ENCODE measurements at places on chromosomes 7 and 10.
A peak's percentile ranks its signal among the peaks of the same experiment; 100 is the strongest.

GRCh38 chr10:77603534-77603927, 34.1 kb downstream of the KCNMA1 start:
- DNase-seq, result peak; percentile 26

- DNase-seq, result no peak
Measured at GRCh38 chr10:28470873-28471651, 61.9 kb upstream of the WAC start.

GRCh38 chr10:50621968-50622705, 1.6 kb downstream of the SGMS1 start:
- DNase-seq, result peak; percentile 97

DNA sequence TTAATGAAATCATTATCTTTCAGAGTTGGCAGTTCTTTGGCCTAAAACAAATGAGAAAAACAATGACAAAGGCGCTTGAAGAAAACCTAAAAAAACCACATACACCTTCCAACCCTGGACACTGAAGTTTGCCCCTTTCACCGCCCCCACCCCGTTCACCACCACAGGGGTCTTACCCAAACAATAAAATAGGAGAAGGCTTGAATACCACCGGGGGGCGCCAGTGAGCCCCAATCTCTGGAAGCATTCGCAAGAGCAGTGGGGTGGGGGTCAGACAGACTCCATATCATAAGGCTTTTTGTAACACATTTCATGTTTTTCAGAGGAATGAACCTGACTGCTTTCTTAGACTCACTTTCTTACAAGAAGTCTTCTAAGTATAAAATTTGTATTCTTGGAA, 163.6 kb downstream of the PIP4K2A start:
- DNase-seq, result no peak

DNA sequence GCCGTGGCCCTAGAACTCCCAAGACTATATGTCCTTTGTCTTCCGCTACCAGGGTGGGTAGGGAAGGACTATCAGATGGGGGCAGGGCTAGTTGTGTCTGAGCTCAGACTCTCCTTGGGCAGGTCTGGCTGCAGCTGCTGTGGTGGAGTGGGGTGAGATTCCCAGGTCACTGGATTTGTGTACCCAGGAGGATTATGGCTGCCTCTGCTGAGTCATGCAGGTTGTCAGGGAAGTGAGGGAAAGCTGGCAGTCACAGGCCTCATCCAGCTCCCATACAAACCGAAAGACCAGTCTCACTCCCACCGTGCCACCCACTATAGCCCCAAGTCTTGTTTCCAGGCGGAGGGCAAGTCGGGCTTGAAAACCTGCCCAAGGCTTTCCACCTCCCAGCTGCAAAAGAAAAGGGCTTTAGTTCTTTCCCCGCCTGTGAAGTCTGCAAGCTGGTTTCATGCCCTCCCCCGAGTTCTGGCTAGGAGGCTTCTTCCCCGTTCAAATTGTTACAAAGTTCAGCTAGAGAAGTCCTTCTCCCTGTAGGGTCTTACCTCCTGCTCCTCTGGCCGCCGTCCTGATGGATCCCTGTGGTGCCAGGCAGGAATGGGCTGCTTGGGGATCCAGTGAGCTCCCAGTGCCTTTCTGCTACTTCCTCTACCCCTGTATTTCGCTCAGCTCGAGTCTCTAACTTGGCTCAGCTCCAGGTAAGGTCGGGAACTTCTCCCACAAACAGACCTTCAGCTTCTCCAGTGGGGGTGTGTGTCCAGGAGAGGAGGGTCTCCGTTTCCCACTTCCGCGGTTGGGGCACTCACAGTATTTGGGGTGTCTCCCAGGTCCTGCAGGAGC, 106.8 kb upstream of the FGL2 start:
- no peak for DNase-seq

DNA sequence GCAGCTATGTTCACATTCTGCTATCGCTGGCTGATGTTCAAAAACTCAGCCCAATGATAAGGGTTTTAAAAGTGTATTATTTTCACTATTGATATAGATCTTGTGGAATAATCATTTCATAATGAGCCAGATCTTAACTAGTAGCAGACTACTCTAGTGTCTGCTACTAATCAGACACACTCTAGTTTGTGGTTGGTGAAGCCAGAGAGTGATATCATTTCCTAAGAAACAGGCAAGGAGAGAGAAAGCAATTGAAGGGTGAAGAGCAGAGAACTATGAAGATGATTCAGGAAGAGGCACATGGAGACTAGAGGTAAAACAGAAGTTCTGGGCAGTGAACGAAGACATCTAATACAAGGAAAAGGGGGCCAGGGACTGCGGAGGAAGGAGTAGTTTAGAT, 58.2 kb upstream of the BET1 start:
- DNase-seq, result no peak

- DNase-seq, result no peak
Measured at GRCh38 chr10:5441106-5441505, 28.7 kb downstream of the NET1 start.

DNA sequence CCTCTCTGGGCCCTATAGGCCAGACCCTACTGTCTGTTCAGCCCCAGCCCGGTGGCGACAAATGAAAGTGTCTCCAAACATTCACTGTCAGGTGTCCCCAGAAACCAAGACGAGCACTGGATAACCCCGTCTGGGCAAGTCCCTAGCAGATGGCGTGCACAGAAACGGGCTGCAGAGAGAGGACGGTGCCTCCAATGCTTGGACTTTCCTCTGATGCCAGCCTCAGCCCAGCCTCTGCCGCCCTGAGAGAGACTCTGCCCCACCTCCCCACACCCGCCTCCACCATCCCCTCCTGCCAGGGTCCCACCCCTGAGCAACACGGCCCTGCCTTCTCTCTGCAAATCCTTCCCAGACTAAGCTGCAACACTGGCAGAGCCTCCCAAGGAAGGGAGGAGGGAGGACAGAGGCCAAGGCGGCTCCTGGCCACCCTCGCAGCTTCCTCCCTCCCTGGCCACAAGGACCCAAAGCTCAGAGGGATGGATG, 7.4 kb upstream of the LFNG start:
- DNase-seq, result no peak

DNA sequence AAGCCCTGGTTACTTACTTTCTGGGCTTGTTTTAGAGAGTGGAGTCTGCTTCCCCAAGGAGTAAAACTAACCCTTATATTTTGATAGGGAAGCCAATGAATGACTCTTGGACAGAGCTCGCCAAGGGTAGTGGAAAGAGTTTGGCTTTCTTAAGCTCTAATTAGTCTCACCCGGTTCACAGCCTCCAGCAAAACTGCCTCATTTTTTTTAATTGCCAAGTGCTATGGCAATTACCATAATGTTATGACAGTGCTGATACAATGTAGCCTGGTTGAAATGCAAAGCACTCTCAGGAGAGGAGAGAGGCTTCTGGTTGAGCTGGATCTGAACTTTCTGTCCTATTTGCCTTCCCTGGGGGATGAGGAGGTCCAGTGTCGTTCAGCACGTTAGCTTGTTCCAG, 376.1 kb upstream of the CHRM2 start:
- DNase-seq, result no peak

DNA sequence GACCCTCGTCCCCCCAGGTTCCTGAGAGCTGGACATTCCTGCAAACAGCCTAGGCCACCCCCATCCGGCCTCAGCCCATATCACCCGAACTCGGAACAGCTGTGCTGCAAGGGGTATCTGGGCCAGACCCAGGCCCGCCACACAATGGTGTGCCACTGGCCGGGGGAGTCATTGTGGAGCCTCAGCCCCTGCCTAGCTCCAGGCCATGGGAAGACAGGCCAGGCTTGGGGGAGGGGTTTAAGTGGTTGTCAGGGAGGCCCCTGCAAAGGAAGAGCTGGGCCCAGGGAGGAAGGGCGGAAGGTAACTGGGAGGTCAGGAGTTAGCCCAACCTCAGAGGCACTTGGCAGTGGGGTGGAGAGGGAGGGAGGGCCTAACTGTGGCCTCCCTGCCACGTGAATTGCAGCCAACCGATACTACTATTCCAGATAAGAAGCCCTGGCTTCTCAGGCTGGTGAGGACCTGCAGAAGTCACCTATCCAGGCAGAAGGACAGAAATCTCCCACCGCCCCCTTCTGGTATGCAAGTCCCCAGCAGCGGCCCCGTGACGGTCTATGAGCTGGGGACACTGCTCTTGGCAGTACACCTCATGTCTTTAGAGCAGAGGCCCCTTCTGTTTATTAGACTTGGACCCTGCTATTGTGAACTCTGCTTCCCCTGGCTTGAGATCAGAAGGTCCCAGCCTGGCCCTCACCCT, 26.8 kb downstream of the VSIR start:
- DNase-seq, result peak; percentile 25

DNA sequence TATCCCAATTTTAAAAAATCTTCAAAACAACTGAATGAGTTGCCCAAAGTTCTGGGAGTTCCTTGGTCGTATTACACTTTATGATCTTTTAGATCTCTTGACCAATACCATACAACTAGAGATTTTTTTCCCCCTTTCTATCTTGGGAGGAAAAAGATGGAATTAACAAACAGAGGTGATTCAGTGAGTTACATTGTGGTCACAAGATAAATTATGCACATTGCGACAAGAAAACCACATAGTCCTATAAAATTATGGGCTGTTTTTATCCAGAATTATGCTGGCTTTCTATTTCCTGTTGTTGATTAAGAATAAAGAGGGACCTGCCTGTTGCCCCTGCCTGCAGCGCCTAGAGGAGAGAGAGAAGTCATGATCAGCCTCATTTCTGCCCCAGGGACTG, 8.2 kb upstream of the SGPL1 start:
- no peak for DNase-seq

GRCh38 chr10:51260376-51260775, 186.1 kb downstream of the PRKG1 start:
- no peak for DNase-seq

GRCh38 chr7:71133232-71133622, 1.3 kb downstream of the GALNT17 start:
- DNase-seq, result no peak

DNA sequence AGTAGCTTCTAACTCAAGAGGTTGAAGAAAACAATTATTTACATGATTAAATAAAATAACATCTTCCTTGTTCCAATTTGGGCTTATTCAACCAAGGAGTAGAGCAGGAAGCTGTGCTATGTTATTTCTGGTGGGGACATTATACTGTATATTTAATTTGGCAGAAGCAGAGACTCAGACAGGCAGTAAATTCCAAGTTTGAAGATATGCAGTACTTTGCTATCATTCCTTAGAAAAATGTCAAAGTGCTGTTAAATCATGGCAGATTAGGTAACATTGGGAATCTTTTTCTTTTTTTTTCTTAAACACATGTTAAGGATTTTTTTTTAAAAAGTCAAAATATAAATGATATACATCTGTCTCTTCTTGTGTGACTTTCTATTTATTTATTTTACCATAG, 190.1 kb downstream of the SUGCT start:
- DNase-seq, result no peak

DNA sequence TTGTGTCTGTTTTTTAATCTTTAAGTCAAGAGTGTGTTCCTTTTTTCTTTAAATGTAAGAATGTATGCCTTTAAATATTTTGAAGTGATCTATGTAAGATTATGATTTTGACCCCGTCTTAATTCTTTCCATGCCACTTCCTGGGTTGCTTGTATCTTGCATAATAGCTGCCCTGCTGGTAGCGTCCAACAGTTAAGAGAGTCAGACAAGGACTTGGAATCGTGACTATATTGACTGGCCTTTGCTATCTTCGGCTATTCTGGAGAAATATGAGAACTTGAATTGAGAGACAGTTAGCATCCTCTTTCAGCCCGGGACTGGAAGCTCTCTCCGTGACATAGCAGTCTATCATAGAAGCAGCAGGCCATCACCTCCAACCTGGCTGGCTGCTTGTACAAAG, 13.0 kb downstream of the NRP1 start:
- no peak for DNase-seq

DNA sequence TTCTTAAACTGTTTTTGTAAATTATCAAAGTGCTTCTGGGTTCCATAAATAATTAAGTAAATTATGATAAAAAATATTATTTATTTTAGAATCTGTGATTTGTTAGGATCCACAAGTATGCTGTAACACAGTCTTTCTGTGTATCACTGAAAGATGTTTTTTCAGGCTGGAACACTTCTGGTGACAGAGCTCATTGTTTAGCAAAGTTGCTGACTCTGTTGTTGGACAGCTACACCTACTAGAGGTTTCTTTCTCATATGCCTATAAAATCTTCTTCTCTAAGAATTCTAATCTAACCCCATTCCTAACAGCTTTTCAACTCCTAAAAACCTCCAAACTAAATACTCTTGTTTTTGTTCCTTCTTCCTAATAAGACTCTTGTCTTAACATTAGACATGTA, 176.8 kb downstream of the THSD7A start:
- DNase-seq, result no peak

GRCh38 chr7:1646957-1647891, 22.9 kb upstream of the ELFN1 start:
- DNase-seq, result no peak

DNA sequence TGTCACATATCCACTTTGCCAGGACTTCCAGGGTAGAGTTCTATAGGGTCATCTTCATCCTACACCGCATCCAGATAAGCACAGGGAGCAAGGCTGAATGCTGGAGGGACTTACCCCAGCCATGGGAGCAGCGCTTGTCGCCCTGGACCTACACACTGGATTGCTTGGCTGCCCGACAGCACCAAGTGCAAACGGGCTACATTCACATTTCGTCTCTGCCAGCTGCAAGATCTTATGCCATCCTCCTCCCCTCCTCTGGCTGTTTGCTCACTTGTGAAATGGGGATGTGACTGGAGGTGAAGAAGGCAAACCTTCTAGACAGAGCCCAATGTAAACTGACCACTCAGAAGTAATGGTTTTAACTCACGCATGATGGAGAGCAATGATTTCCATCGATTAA, 1.0 kb downstream of the DDC start:
- no peak for DNase-seq

- DNase-seq, result no peak
Measured at GRCh38 chr10:96672481-96673175, 47.7 kb downstream of the PIK3AP1 start.

DNA sequence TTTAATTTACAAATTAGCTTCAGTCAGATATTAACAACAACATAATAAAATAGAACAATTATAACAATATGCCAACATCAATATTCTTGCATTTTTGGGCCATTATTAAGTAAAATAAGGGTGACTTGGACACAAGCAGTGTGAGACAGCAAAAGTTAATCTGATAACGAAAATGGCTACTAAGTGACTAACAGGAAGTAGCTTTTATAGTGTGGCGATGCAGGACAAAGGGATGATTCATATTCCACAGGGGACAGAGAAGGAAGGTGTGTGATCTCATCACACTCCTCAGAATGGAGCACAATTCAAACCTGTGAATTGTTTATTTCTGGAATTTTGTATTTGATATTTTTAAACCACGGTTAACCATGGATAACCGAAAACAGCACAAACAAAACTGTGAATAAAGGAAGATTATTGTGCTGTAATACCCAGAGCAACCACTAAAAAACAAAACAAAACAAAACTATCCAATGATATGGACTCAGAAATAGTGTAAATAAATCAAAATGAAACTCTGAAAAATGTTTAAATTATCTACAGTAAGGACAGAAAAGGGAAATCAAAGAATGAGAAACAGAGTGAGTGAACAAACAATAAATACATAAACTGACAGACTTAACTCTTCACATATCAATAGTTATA, 66.9 kb upstream of the TFEC start:
- DNase-seq, result peak; percentile 11

DNA sequence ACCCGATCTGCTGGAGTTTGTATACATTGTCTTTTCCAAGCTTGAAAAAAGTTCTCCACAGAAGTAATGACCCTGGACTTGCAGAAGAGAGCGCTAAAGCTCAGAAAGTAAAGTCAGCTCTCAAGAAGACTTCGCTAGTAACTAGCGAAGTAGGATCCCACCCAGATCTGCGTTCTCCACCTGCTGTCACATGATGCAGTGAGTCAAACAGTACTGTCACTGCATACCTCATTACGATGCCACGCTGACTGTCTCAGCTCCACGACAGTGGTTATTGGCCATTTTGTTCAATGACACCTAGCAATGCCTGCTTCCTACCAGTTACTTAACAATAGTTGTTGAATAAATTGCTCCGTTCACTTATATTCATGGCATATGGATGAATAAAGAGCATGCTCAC, 29.7 kb upstream of the SEC61G start:
- peak; percentile 61 for DNase-seq
